ENCODE measurements at places on chromosomes 4 and X.

DNA sequence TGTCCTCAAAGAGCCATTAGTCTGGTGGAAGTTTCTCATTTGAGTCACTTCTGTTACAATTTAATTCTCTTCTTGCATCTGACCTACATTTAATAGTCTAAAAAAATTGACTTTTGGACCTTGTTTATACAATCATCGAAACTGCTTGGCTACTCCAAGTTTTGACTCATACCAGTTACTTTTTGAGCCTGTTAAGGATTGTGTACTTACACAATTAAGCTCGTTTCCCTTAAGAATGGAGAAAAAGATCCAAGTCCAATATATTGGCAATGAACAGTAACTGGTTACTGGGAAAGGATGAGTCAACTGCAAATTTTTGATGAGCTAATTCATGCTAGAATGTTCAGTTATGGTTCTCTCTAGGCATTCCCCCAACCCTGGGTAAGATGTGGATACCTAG is 58.2 kb downstream of the DCX start:
- no peak for DNase-seq

GRCh38 chr4:151665022-151665784 is 95.6 kb downstream of the GATB start:
- no peak for DNase-seq

DNA sequence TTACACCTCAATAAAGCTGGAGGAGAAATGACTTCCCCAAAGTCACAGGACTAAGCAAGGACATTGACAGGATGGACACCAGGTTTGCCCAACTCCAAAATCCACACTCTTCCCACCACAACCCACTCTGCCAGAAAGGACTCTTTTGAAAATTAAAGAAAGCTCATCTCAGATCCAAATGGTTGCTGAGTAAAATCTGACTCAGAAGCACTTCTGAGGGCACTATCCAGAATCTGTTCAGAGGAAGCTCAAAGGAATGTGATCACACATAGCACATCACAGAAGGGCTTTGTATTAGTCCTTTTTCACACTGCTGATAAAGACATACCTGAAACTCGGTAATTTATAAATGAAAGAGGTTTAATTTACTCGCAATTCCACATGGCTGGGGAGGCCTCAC is 155.5 kb downstream of the RAB28 start:
- DNase-seq = no peak

DNA sequence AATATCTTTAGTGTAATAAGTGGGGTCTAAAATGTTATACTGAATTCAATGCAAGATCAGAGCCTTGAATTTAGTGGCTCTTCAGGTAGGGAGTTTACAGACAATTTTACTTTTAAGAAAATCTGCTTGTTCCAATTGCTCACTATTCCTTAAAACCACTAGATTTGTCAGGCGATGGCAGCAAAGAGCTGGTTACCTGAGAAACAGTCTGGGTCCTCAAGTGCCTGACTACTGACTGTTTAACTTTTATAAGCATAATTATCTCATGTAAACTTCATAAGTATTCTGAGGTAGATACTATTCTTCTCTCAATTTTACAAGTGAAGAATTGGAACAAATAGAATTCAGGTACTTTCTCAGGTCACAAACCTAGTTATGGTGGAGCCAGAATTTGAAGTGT is 84.3 kb downstream of the RRAGB start:
- no peak for DNase-seq

DNA sequence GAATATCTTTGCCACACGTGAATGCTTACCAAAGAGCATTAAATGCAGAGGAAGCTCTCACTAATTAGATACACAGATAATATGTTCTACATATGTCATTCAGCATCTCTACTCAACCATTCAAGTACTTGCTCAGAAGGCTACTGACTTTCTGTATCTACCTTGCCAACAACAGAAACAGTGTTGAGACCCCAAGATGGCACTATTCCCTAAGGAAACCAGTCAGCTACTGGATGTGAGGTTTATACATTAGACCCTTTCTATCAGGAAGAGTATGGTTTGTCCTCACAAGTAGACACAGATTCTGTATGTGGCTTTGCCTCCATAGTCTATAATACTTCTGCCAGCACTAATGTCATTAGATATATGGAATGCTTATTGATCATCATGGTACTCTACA is 443.9 kb upstream of the INTU start:
- no peak for DNase-seq

DNA sequence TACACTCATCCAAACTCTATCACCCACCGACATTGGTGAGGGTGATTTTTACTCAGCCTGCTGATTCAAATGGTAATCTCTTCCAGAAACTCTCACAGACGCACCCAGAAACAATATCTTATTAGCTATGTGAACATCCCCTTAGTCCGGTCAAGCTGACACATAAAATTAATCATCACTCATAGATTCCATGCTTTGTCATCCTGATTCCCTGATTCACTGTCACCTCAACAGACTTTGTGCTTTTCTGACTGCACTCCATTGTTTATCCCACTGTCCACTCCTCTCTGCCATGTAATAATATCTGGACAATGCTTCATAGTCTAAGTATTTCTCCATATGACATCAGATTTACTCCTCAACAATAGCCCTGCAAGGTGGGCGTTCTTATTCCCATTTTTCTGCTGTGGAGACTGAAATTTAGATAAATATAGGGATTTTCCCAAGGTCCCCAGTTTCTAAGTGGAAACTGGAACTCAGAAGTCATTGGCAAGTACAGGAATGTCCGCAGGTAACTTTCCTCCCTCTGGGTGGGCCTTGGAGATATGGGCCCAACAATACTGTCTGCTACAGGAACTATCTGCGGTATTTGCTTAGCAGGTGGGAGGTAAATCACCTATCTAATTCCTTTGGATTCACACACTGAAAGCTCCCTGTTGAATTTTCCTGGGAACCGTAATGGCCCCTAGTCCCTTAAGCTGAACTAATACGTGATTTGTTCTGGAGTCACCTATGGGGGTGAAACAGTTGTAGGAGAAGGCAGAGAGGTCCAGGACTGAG is 228.6 kb upstream of the BCOR start:
- DNase-seq = no peak

DNA sequence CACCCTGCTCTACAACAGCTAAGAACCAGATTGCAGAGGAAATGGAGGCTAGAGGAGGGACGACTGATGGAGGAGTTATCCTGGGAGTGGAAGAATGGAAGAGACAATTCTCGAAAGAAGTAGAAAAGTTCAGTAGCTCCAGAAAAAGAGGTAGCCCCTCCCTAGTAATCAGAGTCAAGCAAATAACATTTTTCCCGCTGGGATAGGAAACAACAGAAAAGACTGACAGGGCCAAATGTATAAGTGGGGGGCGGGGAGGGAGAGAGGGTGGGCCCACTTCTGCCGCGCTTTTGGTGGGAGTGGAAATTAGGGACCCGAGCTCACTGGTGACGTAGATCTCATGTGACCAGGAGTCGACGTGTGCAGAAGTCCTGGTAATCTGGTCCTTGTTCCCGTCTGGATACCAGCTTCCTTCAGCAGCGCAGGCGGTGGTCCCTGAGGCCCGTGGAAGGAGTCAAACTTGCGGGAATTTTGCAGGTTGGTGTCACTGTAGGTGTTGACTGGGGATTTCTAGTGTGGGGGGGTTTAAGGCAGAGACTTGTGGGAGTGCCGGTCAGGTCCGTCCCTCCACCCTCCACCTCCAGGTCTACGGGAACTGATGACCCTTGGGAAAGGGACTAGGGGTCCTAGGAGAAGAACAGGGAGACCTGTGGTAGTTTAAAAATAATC is at the start of gene TCEAL9:
TCEAL9 (plus strand) TSS at position 377 of the 669 bp plus-strand sequence. CDS start 1,179 bp downstream, outside the sequence.
- no peak for DNase-seq

DNA sequence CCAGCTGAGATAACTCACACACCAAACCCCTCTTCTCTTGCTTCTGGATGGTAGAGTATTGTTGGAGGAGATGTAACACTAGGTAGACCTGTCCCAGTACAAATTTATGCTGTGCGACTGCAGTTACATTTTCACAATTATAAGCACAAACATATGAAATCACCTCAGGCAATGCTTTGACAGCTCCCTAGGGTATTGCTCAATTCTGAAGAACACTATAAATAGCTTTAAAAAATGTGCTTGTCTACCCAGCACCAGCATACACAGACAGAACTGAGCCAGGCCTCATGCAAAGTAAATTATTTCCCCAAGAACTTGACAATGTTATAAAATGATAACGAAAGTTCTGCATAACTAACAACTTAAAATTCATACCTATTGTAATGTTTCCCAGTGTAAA is 1999.1 kb upstream of the ADGRL3 start:
- DNase-seq = no peak

GRCh38 chr4:5024673-5025072 is 5.4 kb upstream of the CYTL1 start:
- no peak for DNase-seq

DNA sequence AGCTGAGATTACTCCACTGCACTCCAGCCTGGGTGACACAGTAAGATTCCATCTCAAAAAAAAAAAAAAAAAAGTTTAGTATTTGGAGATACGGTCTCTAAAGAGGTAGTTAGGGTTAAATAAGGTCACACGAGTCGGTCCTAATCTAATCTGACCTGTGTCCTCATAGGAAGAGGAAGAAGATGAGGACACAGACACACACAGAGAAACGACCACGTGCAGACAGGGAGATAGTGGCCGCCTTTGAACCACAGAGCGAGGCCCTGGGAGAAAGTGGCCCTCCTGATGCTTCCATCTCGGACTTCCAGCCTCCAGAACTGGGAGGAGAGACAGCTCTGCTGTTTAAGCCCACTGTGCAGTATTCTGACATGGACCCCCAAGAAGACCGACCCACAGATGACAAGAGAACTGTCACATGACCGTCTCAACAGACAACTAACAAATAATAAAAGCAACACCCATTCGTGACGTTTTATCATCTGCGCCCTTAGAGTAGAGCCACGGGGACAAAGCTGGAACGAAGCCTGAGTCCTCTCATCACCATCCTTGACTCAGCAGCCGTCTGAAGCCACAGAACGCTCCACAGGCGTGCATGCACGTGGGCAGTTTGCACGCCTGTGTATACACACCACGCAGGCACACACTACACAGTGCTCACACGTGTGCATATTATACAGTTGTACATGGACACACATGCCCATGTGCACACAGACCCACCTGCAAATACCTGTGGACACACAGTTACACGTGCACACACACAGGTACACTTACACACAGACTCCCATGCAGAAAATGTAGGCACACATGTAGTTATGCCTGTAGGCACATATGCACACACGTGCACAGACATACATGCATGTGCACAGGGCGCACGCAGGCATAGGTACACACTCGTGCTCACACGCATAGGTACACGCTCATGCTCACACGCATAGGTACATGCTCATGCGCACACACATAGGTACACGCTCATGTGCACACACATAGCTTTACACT is 51.7 kb downstream of the FAM53A start:
- no peak for DNase-seq

DNA sequence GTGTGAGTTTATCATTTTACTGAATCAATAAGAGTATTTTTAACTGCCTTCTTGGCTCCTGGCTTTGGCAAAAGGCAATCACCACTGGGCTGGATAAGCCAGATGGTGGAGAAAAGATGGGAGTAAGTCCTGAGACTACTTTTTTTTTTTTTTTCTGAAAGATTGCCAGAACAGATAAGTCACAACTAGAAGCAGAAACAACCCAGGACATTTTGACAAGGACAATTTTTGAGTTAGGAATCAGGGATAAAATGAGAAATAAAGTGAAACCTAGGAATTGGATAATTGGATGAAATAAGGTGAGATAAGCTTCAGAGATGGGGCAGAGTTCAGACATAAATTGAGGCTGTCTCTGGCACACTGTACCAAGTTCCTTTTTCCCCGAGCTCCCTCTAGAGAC is 471.0 kb downstream of the KLHL13 start:
- DNase-seq = no peak

DNA sequence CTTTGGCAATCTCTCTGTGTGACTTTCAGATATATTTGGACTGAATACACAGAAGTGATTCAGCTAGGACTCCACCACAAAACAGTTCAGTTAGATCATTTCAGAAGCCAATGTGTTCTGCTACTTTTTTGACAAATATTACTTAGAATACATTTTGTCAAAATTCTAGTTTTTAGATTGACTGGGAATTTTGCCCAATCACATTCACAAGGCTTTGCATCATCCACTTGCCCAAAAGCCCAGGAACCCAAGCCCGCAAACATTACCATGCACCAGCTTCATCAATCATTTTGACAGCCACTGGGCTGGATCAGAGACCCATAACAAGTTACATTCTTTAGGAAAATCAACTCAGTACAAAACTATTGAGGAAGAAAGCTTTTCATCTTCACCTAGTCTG is 256.6 kb upstream of the NDST3 start:
- no peak for DNase-seq

- peak; percentile 15 for DNase-seq
These were observed 73.5 kb upstream of the RAP2C start for GRCh38 chrX:132292793-132293192.

DNA sequence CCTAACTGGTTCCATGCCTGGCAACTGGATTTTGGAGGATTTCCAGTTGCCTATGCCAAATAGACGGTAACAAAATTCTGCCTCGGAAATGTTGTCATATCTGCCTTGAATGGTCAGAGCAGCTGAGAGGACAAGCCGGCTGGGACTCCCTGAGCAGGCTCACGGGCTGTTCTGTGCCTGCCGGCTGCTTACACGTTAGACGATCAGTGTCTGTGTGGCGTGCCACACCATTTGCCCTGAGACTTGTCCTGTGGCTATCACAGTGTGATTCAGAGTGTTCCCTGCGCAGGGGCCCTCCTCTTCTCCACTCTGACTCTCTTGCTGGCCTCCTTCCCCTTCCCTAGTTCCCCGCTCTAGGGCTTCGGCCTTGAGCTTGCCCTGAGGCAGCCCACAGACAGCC is 42.4 kb downstream of the RAI2 start:
- no peak for DNase-seq

DNA sequence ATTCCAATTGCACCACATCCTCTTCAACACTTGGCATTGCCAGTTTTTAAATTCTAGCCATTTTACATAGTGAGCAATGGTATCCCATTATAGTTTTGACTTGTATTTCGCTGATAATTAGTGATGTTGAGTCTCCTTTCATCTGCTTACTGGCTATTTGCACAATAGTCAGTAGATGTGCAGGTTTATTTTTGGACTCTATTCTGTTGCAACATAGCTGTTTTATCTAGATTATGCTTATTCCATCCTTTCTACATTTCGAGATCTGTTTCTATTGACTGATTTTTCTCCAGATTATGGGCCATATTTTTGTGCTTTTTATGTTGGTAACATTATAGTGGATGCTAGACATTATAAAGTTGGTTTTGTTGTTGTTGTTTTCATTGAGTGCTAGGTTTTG is 106.1 kb downstream of the WWC2 start:
- DNase-seq = no peak

DNA sequence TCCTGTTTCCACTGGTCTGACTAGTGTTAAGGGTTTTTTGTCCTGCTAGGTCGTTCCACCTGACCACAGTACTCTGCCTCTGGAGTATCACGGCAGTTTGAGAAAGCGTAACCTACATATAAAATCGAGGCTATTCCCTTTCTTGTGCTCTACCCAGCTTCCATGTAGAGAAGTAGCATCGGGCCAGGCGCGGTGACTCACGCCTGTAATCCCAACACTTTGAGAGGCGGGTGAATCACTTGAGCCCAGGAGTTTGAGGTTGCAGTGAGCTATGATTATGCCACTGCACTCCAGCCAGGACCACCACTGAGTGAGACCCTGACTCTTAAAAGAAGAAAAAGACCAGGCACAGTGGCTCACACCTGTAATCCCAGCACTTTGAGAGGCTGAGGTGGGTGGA is 7.5 kb downstream of the PPEF1 start:
- DNase-seq = no peak

- DNase-seq = no peak
These were observed 234.1 kb downstream of the STIM2 start for GRCh38 chr4:27094783-27095182.

- no peak for DNase-seq
These were observed 5.0 kb downstream of the RASL11B start for GRCh38 chr4:52867163-52867562.

- no peak for DNase-seq
These were observed 71.2 kb downstream of the GAB1 start for GRCh38 chr4:143407888-143408287.

Measured in stimulated activated CD4-positive, alpha-beta T cell treated with anti-CD3 and anti-CD28 coated beads, Interleukin-15, amount 100 ng/mL, for 24 hours (primary cell).